ENCODE measurements at places on chromosomes 3 and 15.

GRCh38 chr15:39553947-39554693 is 26.8 kb upstream of the THBS1 start:
- DNase-seq = no peak

GRCh38 chr15:41666353-41666920 is 6.2 kb downstream of the MGA start:
- DNase-seq = no peak

DNA sequence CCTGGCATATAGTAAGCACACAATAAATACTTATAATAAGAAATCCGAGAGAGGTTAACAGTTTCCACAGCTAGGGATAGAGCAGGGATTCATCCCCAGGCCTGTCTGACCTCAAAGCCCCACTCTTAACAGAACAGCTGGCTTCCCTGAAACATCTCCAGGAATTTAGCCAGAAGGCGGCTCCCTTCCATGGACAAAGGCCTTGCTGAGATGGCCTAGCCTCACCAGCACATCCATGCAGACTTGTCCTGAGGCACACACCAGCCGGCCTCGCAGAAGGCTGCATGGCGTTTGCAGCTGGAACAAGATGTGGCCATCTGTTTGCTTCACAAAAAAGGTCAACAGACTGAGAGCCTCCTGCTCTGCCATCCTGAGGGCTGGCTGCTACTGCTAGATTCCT is 245.4 kb downstream of the SLCO3A1 start:
- no peak for DNase-seq

DNA sequence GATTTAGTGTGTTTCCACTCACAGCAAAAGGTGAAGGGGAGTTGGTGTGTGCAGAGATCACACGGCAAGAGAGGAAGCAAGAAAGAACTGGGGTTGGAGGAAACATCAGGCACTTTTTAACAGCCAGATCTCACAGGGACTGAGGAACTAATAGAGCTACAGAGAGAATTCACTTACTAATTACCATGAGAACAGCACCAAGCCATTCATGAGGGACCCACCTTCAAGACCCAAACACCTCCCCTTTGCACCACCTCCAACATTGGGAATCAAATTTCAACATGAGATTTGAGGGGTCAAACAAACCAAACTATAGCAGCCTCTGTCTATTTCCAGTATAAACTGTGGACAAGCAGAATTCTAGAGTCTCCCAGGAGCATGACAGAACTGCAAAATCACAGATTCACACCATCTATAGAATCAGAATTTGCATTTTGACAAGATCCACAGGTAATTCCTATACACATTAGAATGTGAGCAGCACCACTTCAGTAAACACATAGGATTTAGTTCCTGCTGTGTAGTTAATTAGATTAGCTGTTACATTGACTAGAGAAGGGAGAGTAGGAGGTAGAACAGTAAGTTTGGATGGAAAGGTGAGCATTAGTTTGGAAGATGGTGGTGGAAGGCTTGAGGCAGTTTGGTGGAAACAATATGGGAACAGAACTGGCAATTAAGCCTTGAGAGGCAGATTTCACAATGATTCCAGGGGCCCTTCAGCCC is 311.7 kb downstream of the NSUN3 start:
- DNase-seq = no peak

DNA sequence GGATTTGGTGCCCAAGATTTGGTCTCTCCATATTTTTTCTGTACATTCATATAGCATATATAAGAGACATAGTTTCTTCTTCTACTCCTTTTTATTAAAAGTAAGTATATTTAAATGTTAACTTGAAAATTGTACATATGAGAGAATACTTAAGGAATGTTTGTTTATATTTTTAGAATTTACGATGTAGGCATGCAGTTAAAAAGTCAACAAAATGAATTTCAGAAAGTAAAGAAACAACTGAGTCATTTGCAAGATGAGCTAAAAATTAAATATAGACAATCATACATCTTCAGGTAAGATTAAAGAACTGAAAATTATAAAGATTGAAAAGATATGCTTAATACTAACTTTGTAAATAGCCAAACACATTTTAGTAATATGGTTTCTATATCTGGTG is 94.2 kb downstream of the LEKR1 start:
- DNase-seq = no peak

- DNase-seq = no peak
Observed at GRCh38 chr15:66897416-66897815, 168.0 kb upstream of the SMAD3 start.

- no peak for DNase-seq
Observed at GRCh38 chr3:43638594-43639447, 17.0 kb upstream of the ANO10 start.

DNA sequence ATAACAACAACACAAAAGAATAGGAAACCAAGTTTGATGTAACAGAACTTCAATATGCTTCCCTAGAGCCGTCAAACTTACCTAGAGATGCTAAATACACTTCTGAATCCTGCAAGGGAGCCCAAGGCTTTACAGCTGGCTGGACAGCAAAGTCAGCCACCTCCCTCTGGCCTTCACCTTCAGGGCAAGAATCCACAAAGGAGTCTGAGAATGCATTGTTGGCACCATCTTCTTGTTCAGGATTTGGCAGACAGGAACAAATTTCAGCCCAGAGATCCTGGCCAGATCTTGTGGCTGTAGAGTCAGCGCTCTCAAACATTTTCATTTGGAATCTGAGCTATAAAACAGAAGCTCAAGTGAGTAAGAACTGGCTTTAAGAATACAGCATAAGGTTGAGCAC is 2.2 kb downstream of the CCDC32 start:
- DNase-seq = no peak

DNA sequence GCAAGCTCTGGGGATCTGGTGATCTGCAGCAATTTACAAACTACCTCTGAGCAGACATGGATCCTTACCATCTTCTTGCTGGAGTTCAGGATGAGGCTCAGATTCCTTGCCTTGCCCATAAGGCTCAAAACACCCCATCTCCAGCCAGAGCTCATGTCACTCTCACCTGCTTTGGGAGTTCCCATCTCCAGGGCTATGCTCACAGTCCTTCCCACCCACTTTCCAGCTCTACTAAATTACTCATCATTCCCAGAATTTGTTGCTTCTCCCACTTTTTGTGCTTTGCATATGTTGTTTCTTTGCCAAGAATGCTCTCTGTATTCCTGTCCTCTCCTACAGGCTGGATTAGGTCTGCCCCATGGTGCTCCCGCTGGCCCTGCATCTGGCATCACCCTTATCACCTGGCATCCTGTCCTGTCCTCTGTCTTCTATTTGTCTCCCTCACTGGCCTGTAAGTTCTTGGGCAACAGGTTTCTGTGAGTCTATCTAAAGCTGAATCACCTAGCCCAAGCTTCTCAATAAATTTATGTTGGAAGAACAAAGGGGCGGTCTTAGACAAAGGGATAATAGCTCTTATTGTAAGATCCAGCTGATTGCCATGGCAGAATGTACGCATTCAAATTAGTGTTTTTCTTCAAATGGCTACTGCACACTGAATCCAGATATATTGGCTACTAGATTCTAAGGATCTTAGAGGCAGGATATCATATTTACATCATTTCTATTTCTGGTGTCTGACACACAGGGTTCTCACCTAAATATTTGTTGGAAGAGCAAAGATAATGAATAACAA is 179.2 kb downstream of the CLSTN2 start:
- DNase-seq = no peak

DNA sequence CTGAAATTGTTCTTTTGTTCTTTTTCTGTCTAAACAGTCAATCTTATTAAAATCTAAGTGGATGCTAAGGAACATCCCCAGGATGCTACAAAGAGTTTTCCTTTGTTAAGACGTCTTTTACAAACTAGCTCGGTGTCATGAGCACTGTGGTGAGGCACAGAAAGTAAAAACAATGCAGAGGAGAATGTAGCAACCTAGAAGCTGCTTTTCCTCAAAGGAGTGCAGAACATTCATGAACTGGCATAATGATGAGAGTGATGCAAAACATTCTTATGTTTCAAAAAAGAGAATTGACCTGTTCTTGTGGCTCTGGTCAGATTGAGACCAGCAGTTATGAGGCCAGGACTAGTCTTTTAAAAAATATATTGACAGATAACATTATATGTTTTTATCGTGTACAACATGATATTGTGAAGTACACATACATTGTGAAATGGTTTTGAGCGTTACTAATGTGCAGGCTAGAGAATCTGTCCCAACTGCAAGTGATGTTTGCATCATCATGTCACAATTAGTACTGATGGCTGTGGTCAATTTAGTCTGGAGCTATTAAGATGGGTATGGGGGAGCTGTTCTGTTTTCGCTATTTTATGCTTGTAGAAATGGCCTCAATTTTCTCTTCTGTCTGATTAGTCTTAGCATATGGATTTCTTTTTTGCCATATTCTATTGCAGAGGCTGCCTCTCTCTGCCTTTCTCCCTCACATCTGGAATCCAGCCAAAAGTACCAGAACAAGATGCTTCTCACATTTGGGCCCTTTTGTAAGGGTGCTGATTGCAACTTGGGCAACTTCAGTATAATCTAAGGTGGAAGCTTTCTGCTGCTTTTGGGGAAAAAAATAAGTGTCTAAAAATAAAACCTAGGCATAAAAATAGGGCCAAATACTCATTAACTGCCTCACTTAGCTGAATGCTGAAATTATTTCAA is 50.2 kb downstream of the HHLA2 start:
- peak; percentile 62 for DNase-seq

- DNase-seq = peak; percentile 36
Observed at GRCh38 chr3:196969660-196970546, 1.3 kb upstream of the PIGZ start.

GRCh38 chr3:41592753-41593510 is 369.0 kb downstream of the ULK4 start:
- DNase-seq = peak; percentile 45

DNA sequence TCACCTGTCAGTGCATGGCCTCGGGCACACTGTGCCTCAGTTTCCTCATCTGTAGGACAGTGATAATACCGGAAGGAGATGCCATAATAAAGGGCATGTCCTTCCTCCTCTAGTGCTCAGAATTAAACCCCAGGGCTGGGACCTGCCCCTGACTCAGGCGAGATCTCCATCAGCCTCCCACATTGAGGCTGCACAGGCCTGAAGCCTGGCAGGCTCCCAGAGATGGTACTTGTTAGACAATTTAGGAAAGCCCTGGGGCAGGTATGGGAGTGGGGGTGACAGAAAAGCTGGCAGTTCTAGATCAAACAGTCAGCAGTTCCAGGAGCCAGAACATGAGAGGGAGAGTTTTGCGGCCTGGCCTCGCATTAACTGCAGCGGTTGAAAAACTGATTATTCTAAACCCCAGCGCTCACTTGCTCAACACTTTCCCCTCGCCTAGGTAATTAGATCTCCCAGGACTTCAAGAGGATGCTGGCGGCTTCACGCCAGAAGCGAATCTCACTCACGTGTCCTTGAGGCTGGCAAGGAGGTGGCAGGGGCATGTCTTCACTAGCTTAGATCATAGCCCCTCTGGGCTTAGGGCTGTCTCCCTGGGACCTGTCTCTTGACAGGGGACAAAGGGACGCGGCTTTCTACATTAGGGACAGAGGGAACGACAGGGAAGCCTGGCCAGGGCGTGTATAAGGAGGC is 73.1 kb downstream of the ATP2B2 start:
- DNase-seq = peak; percentile 19

DNA sequence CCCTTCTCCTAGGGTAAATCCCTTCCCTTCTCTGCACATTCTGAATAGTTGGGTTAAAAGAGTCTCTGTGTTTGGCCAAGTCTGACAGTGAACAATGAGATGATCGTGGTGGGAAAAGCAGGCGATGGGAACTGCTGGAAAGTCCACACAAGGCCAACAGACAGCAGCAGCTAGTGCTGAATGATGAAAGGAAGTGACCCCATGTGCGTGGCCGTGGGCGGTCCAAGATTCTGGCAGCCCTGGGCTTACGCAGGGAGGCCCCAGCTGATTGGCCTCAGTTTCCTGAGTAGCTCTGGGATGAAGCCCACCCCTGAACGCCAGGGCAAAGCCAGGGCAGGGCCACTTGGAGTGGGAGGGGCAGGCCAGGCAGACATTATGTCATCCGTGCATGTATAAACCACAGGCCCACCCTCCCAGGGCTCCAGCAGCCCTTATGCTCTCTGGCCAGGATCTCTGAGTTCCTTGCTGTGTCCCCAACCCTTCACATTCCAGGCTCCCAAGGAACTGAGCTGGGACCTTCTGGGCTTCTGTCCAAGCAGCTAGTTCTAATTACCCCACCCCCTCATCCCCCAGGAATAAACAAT is 57.8 kb downstream of the CDC25A start:
- no peak for DNase-seq

- peak; percentile 91 for DNase-seq
Observed at GRCh38 chr3:9396301-9396631, 1.1 kb upstream of the SETD5 start.

DNA sequence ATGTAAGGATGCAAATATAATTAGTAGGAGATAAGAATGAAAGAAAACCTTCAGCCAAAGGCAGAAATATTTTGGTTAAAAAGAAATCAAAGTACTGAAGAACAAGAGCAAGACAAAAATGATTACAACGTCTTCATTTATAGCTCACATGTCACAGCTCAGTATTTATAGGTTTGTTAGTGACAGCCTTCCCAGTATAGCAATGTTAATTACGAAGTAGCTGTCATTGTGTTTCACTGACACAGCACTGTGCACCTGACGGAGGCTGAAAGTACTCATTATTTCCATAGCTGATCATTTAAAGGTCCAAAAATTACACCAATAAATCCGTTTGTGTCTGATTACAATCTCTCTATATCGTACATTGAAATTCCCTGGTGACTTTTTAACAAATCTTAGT is 561 bp upstream of the OSTN start:
- no peak for DNase-seq

- DNase-seq = peak; percentile 93
Observed at GRCh38 chr3:108292905-108293328, 3.4 kb upstream of the HHLA2 start.

DNA sequence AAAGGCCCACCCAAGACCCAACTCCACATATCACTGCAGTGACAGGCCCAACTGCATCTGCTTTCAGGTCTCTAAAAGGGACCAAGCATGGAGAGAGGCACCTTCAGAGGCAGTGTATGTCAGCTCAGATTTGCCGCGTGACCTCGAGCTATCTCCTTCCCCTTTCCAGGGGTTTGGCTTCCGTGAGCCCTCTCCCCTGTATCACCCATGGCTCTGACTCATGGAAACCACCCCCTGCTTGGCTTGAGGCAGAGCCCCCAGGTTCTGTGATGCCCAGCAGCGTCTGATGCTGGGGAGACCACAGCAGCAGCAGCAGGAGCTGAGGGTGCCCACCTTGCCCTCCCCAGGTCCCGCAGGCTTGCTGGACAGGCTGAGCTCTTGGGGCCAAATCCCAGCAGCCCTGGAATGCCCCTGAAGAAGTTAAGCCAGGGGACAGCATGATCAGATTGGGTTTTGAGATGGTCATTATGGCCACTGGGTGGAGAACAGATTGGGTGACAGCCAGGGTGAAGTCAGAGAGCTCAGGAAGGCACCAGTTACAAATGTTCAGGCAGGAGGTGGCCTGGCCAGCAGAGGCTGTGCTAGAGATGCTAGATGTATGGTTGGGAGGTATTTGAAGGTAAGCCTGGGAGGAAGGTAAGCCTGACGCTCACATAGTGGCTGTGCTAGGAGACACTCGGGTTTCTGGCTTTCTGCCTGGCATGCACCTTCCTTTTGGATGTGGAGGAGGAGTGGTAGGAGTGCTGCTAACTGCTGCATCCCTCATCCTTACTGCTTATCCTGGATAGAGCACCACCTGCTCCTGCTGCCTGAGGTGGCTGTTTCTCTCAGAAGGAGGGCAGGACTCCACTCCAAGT is 42.9 kb downstream of the FGD5 start:
- no peak for DNase-seq

Measured in MV-4-11 (cell line).